ENCODE measurements at places on chromosomes 16 and 17.
A peak's percentile ranks its signal among the peaks of the same experiment; 100 is the strongest.

DNA sequence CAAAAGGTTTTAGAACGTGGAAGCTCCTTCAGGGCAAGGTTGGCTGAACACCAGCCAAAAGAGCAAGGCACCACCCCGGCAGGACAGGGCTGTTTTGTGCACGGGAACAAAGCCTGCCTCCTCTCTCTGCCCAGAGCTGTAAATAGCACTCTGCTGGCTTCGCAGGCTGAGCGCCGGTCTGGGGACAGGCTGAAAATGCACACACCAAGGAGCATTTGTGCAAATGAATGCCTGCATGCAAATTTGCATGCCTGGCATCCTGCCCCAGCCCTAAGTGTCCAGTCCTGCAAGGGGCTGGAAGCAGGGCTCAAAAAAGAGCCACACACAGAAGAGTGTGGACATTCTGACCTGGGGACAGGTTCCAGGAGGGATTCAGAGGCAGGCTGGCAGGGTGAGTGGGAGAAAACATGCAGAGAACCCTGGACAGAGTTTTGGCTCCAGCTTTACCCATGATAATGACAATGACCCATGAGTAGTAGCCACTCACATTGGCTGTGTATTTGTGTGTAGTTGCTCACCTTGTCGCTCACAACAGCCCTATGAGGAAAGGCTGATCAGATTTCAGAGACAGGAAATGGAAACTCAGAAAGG lies 11.7 kb downstream of the ABAT start:
- no peak for DNase-seq

GRCh38 chr16:2436110-2436509 lies 6.9 kb downstream of the CCNF start:
- DNase-seq = no peak

DNA sequence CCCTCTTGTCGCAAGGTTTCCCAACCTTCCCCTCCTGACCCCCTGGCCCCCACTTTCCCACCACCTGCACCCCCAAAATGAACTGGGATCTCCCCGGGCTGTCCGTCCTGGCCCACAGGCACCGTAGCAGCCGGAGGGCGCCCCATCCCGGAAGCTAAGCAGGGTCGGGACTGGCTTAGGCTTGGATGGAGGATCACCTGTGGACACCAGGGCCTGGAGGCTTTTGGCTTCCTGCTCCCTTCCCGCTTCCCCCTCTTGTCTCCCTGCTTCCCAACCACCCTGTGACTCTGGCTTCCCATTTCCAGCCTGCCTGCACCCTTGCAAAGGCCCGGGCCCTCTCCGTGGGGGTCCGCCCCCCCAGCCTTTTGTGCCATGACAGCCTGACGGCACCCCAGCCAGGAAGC lies 2291.3 kb downstream of the TP53TG3F start:
- no peak for DNase-seq

DNA sequence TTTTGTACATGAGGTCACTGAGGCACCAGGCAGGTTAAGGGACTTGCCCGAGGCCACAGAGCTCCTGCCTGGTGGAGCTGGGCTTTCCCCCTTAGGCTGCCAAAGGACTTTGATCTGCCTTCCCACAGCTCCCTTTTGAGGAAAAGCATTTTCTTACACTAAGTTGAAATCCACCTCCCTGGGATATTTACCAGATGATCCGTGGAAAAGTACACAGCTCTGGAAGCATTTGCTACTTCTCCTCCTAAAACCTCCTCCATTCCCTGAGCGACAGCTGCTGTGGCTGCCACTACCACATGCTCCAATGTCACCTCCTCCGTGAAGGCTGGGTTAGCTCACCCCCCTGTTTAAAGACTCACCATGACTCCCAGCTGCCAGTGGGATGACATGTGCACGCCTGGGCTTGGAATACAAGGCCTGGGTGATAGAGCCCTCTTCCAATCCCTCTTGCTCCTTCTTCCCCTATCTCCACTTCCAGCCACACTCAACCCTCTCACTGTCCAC lies 1.2 kb upstream of the MPRIP start:
- no peak for DNase-seq

DNA sequence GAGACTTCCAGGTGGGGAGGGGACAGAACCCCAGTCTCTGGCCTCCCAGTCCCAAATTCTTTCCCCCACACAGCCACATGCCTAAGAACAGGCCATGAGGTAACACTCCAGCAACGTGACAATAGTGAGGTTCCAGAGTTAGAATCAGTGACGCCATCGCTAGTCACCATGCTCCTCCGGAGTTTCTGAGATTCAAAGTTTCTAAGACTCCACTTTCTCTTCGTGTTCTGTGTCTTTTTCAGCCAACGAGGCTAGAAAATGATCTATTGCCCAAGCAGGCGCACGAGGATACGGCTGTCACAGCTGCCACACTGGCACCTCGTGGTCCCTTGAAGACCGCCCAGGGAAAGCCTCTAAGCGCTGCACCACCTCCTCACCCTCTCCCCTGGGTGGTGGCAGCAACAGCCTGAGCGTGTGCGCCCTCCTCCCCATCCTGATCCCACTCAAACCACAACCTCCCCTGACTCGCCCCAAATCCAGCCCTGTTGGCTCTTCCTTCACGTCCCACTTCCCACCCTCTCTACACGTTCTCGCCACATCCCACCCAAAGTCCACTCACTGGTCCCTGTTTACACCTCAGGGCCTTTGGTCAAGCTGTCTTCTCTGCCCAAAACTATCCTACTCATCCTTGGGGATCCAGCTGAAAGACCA lies 1.0 kb downstream of the MCRIP1 start:
- DNase-seq = no peak

GRCh38 chr17:21212826-21213637 lies 929 bp downstream of the TMEM11 start:
- DNase-seq = no peak

DNA sequence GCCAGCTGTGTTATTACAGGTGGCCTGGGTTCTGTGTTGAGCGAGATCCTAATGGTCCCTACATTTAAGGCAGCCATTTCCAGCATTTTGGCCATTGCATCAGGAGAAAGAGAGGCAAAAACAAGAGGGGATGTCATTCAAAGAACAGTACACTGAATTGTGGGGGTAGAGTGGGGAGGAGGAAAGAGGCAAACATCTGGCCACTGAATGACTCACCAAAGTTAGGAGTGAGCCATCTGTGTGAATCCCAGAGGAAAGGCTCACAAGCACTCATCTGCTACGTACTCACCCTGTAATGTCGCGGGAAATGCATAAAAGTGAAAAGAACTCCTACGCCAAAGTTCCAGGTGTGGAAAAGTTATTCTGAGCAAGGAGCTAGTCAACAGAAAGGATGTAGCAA lies 16.7 kb downstream of the KRABD2 start:
- peak; percentile 92 for DNase-seq

DNA sequence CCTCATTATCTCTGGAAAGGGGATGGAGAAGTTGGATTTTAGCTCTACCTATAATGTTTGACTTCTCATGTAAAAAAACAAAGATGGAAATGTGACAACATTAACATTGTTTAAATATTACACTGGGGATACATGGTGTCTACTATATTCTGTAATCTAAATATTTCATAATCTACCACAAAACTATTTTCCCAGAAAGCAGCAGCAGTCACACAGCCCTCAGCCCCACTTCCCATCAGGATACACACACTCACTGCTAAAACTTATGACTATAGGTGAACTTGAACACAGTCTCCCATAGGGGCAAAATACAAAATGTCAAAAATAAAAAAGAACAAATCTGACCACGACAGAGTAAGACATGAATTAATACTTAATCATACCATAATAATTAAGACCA lies 95.7 kb downstream of the KANSL1 start:
- DNase-seq = peak; percentile 49

GRCh38 chr16:60675022-60675421 lies 1361.2 kb downstream of the CDH8 start:
- no peak for DNase-seq

- no peak for DNase-seq
Observed at GRCh38 chr16:75535211-75535843, 581 bp downstream of the CHST5 start.

GRCh38 chr17:16652847-16653366 lies 743 bp downstream of the ZNF624 start:
- DNase-seq = peak; percentile 17

GRCh38 chr17:73719588-73720071 lies 75.4 kb upstream of the SDK2 start:
- DNase-seq = no peak

DNA sequence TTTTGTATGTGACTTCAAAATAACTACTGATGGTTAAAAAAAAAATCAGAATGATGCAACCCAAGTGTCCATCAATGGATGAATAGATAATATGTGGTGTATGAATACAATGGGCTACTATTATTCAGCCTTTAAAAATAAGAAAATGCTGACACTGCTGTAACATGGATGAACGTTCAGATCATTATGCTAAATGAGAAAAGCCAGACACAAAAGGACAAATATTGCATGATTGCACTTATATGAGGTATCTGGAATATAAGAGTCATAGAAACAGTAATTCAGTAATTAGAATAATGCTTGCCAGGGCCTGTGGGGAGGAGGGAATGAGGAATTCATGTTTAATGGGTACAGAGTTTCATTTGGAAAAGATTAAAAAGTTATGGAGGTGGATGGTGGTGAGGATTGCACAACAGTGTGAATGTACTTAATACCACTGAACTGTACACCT lies 25.4 kb downstream of the TENT4B start:
- no peak for DNase-seq

DNA sequence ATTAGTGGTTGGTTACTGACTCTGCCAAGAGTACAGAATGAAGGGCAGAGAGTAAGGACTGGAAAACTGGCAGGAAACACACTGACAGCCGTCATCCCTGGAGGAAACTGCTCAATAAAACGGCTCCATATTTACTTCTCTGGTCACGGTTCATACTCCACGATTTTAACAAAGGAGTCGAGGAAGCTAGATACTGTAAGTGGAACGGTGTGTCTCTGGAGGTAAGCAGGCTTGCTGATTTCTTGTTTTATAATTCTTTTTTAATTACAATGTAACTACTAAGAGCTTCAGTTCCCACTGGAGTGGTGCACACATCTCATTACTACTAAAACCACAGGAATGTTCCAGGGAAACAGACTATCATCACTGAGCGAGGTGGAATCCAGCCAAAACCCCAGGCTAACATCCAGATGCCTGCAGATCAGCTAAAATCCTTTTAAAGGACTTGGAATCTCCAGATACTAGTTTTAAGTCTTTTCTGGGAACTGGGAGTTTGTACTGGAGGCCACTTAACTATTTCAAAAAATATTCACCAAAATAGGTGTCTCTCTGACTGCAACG lies 17.8 kb downstream of the SERPINF1 start:
- peak; percentile 98 for DNase-seq

DNA sequence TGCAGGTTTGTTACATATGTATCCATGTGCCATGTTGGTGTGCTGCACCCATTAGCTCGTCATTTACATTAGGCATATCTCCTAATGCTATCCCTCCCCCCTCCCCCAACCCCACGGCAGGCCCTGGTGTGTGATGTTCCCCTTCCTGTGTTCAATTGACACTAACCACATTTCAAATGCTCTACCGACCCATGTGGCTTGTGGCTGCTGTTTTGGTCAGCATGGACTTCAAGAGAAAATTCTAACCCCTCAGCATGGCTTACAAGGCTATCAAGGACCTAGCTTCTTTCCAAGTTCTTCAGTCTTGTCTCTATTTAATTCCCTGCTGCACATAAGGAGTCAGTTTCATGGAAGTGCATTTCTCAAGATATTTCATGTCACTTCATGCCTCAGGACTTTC lies 52.9 kb downstream of the MMD start:
- no peak for DNase-seq

GRCh38 chr17:81551458-81552243 lies 502 bp downstream of the FAAP100 start:
- DNase-seq = no peak

DNA sequence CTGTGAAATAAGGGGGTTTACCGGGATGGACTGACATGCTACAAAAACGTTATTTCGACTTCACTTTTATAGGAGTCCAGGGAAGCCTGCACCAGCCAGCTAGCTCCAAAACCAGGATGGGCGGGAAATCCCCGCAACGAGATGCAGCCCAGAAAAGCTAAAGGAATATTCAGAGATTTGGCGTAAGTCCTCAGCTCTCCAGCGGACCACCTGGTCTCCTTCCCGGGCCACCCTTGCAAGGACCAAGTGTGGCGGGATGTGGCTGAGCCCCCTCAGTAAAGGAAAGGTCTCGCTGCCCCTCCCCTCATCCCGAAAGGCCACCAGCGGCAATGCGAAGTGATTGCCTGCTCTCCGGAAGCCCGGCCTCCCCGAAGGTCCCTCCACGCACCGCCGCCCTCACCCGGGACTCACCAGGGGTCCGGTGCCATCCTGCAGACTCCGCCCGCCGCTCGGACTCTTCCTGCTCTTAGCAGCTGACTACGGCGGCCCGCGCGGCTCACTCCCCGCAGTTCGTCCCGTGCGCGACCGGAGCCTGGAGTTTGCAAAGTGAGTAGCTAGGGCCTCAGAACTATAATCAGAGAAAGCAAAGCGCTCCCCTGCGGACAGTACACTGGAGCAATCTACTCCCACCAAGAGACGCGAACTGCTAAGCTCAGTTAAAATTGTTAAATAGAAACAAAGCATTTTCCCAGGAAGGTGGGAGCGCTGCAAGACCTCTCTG lies at the start of gene STX8:
Gene STX8, minus strand, starts transcription at position 440 of the 721 bp plus-strand sequence. Its CDS starts 12 bp downstream, at position 428.
- DNase-seq = peak; percentile 91

DNA sequence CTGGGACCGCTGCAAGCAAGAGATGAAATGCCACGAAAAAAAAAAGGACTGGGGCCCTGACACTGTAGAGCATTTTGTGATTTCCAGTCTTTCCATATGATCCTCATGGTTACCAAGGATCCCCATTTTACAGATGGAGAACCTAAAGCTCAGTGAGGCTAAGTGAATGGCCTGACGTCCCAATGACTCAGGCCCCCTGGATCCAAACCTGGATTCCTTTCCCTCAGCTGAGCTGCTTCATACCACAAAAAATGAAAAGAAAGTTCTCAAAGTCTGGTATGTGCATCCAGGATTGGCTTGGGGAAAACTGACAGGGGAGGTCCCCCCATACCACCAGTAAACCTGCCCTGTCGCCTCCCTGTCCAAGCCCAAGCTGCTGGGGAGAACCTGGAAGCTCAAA lies 80.5 kb downstream of the TEX14 start:
- DNase-seq = no peak

GRCh38 chr16:10078541-10078949 lies 103.7 kb downstream of the GRIN2A start:
- DNase-seq = no peak

DNA sequence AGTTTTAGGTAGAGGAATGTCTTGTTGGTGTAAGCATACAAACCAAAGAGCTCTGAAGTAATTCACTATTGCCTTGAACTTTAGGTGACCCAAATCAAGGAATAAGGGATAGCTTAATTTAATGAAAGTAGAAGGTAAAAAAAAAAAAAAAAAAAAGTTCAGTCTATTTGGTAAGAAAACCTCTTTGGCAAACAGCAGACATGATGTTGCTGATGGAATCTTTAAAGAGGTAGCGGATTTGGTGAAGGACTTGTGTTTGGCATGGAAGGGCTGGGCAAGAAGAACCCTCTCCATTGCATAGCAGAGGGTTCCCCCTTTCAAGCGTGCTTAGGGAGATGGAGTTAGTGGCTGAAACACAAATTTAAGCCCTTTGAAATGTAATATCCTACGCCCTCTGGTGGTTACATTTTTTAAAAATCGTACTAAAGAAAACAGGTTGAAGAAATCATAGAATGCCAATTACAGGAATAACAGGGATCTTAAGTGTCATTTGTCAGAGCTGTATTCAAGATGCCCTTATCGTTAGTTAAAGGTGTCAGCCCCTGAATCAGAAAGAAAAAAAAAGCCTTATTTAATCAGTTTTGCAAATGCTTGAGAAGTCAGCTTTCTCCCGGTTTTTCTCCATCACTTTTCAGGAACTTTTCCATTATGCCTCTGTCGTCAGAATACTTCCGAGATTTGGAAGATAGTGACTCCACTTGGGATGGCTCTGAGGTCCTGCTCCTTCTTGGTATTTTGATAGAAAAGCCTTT lies 383.1 kb downstream of the KCNJ2 start:
- DNase-seq = peak; percentile 63

- no peak for DNase-seq
Observed at GRCh38 chr17:32323811-32324491, 18.0 kb downstream of the C17orf75 start.
